ENCODE measurements at places on chromosomes 6 and 20.

DNA sequence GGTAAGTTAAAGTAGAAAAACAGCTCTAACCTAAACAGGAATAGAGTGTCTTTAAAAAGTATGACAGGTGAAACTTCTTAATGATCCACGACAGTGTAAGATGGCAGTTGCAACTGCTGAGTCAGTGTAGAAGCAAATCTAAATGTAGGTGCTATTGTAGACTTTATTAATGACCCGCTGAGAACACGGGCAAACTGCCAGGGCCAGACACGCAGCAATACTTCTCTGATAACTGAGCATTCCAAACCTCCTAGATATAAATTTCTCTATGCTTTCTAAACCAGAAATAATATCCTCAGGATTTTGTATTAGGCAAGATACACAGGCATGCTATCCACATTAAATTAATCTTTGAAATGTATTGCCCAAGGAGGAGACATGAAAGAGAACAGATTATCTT lies 1076.4 kb downstream of the HACE1 start:
- no peak for DNase-seq

DNA sequence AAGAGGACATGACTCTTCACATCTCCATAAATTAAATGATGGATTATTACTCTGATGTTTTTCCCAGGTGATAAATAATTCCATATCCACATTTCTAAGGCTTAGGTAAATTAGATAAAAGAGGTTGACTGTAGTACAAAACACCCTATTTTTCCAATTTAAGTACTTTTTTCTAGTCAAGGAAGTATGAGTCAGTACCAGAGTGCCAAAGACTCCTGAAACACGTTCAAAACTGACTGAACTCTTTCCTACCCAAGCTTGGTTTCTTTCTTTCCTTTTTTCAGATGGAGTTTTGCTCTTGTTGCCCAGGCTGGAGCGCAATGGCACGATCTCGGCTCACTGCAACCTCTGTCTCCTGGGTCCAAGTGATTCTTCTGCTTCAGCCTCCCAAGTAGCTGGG lies 85.0 kb downstream of the DOK5 start:
- DNase-seq = no peak

GRCh38 chr20:34215711-34216381 lies 25.4 kb upstream of the ASIP start:
- no peak for DNase-seq

DNA sequence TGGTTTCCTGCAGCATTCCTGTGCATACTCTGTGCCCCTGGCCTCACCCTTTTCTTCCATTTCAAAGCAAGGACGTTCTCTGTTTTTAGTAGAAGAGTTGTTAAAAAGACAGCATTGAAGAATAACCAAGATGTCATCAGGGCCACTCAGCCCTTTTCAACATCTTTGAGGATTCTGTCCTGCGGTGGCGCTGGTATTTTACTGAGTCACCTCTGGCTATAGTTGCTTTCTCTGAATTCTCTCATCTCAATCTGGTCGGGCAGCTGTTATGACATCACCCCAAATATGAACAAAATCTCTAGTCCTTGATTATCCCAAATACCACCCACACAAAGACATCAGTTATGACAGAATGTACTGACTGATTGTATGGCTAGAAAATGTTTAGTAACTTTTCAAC lies 204.2 kb downstream of the GRIK2 start:
- no peak for DNase-seq

- DNase-seq = no peak
Measured at GRCh38 chr6:37106982-37107491, 62.9 kb upstream of the PIM1 start.

Measured in cerebellar nuclear complex (tissue), 1 donor.